Stimulated activated naive B cell treated with anti-CD40 and anti-IgM and Interleukin-4, amounts not matched to agents 10 μg/mL and 1 μg/mL and 100 μg/mL, for 72 hours (primary cell): ENCODE measurements at places on chromosomes 11 and 22.
A peak's percentile ranks its signal among the peaks of the same experiment; 100 is the strongest.

GRCh38 chr11:2300936-2301630 is 635 bp downstream of the C11orf21 start:
- H3K36me3 ChIP-seq: no peaks in the 10 kb centered on the region
- H3K27ac ChIP-seq: peak overlapping the region; percentile 96
- DNase-seq: no peak
- peak overlapping the region; percentile 95 for H3K4me3 ChIP-seq
- peaks cover 39% of the 10 kb centered on the region for H3K4me1 ChIP-seq

DNA sequence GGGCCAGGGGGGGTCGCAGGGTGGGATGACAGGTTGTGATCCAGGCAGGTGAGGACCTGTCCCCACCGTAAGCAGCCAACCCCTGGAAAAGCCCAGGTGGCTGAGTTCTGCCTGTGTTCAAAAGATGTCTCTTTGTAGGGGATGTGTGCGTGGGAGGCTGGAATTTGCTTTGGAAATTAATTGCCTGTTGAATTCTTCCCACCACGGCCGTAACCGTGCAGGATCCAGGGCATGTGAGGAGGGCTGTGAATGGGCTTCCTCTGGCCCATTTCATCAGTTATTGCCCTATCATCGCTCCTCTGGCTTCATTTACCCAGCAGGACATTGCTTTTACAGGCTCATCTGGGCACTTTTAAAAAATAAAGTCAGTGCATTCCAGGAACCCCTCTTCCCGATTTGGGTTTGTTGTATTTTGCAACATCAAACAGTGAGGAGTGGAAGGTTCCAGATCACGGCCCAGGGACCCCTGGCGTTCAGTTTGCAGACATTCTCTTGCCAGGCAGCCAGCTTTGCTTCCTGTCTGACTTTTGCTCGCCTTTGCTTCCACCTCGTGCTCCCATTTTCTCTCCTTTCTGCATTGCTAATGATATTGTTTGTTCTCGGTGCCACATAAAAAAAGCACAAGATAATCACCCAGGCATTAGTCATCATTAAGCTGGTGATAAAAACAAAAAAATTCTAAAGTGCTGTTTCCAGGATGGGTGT is 1306.6 kb downstream of the BRD1 start:
- no peak overlapping the region for H3K27ac ChIP-seq
- DNase-seq: no peak
- H3K27me3 ChIP-seq: peaks cover 7% of the 10 kb centered on the region
- H3K4me1 ChIP-seq: no peaks in the 10 kb centered on the region
- H3K4me3 ChIP-seq: no peak overlapping the region

DNA sequence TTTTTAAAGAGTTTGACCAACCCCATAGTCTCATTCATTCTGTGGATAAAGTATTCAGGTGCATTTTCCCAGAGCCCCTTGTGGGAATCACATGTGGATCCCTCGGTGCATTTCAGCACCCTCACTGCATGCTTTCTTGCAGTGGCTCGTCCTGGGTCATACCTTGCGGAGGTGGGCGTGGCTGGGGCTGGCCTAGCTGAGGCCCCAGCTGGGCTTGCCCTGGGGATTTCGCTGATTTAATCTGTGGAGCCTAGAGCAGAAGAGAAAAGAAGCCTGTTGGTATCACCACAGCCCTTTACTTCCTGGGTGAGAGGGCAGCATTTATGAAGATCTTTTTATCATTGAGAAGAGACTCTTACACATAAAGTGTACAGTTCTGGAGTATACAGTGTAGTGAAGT is 53.1 kb downstream of the FBXO7 start:
- DNase-seq: no peak
- peaks cover 9% of the 10 kb centered on the region for H3K27me3 ChIP-seq
- H3K4me1 ChIP-seq: peaks cover 3% of the 10 kb centered on the region
- no peak overlapping the region for H3K4me3 ChIP-seq
- no peaks in the 10 kb centered on the region for H3K36me3 ChIP-seq

- H3K27ac ChIP-seq: no peak overlapping the region
- peaks cover 9% of the 10 kb centered on the region for H3K36me3 ChIP-seq
- peaks cover 12% of the 10 kb centered on the region for H3K27me3 ChIP-seq
- no peak overlapping the region for H3K4me3 ChIP-seq
- DNase-seq: no peak
These were observed 13.4 kb upstream of the CAPN5 start for GRCh38 chr11:77053217-77054015.

DNA sequence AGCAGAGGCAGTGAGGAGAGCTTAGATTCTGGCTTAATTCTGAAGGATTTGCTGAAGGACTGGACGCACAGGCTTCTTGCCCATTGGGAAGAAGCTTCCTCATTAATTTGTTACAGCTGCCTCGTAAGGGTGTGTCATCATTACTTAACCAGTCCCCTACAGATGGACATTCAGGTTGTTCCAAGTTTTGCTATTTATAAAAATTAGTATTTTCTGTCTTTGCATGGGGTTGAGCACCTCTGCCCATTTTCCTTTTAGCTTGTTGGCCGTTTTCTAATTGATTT is 38.1 kb downstream of the CAPN1 start:
- H3K4me1 ChIP-seq: peaks cover 7% of the 10 kb centered on the region
- H3K36me3 ChIP-seq: peaks cover 5% of the 10 kb centered on the region
- peaks cover 5% of the 10 kb centered on the region for H3K27me3 ChIP-seq
- no peak overlapping the region for H3K27ac ChIP-seq

GRCh38 chr11:99020352-99021225 is at the start of gene CNTN5:
TSS of gene CNTN5 (plus strand) at chr11:99020949.
- no peaks in the 10 kb centered on the region for H3K36me3 ChIP-seq
- peak within 1 kb of the TSS; percentile 68 for H3K4me3 ChIP-seq
- H3K27ac ChIP-seq: no peak within 1 kb of the TSS
- peaks cover 39% of the 10 kb centered on the region for H3K27me3 ChIP-seq

GRCh38 chr22:31626427-31627150 is 35.4 kb downstream of the PISD start:
- no peaks in the 10 kb centered on the region for H3K27me3 ChIP-seq
- peak overlapping the region; percentile 83 for H3K27ac ChIP-seq
- H3K36me3 ChIP-seq: peaks cover 30% of the 10 kb centered on the region
- no peak for DNase-seq

GRCh38 chr11:77139201-77139600 is 11.2 kb downstream of the MYO7A start:
- H3K4me3 ChIP-seq: no peak overlapping the region
- no peak overlapping the region for H3K27ac ChIP-seq
- no peaks in the 10 kb centered on the region for H3K36me3 ChIP-seq

DNA sequence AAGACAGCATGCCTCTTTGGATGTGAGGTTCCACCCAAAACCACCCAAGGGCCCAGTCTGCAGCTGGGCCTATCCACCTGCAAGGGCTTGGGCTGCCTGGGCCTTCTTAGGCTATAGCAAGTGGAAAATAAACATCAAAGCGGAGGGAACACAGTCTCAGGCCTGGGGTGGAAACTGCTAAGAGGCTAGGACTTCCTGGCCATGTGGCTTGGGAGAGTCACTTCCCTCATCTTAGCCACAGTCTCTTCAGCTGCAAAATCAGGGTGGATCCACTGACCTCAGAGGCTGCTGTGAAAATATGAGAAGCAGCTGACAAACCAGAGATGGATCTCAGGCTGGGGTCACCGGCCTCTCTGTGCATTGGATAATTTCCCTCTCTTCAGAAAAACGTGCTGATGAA is 30.6 kb upstream of the TFIP11 start:
- no peaks in the 10 kb centered on the region for H3K27me3 ChIP-seq
- no peak overlapping the region for H3K4me3 ChIP-seq
- H3K36me3 ChIP-seq: peaks cover 28% of the 10 kb centered on the region
- no peak for DNase-seq

GRCh38 chr11:122199661-122200060 is 83.6 kb upstream of the BLID start:
- no peak for DNase-seq
- H3K27ac ChIP-seq: no peak overlapping the region
- no peaks in the 10 kb centered on the region for H3K4me1 ChIP-seq
- H3K36me3 ChIP-seq: no peaks in the 10 kb centered on the region
- H3K27me3 ChIP-seq: peaks cover 32% of the 10 kb centered on the region

GRCh38 chr11:46212720-46213119 is 64.7 kb upstream of the CREB3L1 start:
- no peak overlapping the region for H3K4me3 ChIP-seq
- no peaks in the 10 kb centered on the region for H3K4me1 ChIP-seq
- H3K27me3 ChIP-seq: peaks cover 32% of the 10 kb centered on the region
- H3K36me3 ChIP-seq: no peaks in the 10 kb centered on the region
- no peak overlapping the region for H3K27ac ChIP-seq

DNA sequence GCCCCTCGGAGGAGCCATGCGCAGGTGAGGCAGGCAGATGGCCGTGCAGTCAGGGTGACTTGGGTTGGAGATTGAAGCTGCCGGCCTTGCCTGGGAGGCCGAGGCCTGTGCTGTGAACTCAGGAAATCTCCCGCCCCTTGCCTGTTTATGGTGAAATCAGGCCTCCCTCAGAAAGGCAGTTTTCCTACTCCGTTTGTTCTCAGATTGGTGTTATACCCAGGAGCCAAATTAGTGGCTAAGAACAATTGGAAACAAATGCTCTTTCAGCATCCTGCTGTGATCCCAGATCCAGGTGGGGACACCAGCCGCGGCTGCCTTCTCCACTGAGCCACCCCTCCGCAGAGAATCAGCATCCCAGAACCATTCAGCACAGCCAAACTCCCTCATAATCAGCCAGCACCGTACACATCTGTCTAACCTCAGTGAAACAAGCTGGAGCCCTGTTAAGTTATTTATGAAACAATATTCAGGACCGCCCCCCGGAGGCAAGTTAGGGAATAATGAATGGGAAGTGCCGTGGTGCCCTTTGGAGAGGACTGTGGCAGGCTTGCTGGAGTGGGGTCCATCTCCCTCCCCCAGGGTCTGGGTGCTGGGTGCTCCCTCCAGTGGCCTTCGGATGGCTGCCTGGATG is 60.0 kb downstream of the PKNOX2 start:
- no peak overlapping the region for H3K4me3 ChIP-seq
- no peaks in the 10 kb centered on the region for H3K4me1 ChIP-seq
- no peak for DNase-seq

DNA sequence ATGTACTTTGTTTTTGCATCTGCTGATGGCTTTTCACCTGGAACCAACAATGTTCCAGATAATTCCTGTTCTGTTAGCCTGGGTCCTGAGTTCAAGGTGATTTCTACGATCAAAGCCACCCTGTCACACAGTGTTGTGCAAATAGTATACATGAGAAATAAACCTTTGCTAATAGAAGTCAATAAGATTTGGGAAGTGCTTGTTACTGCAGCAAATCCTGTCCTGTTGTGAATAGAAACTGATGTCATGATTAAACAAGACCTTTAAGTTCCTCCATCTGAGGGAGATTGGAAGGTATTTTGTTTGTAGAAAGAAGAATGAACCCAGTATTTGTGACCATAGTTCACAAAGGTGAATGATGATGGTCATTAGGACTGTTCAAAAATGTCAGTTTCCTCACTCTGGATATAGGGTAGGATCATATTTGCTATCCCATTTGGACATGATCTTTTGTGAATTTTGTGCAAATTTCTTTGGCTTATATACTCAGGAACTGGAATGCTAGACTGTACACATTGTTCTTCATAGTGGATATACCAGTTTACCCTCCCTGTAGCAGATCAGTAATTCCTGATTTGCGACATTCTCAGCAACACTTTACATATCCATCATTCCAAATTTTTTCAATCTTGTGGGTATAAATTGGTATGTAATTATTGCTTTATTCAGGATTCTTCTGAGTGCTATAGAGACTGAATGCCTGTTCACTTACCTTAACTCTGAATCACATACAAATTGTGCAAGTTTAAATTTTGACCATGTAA is 428.5 kb downstream of the METTL15 start:
- no peaks in the 10 kb centered on the region for H3K36me3 ChIP-seq
- no peaks in the 10 kb centered on the region for H3K27me3 ChIP-seq
- H3K4me3 ChIP-seq: no peak overlapping the region
- no peaks in the 10 kb centered on the region for H3K4me1 ChIP-seq
- no peak overlapping the region for H3K27ac ChIP-seq

GRCh38 chr11:6844356-6844755 is 1.1 kb upstream of the OR10A5 start:
- no peak overlapping the region for H3K27ac ChIP-seq
- H3K36me3 ChIP-seq: no peaks in the 10 kb centered on the region
- H3K27me3 ChIP-seq: peaks cover 28% of the 10 kb centered on the region
- DNase-seq: no peak
- H3K4me3 ChIP-seq: no peak overlapping the region

DNA sequence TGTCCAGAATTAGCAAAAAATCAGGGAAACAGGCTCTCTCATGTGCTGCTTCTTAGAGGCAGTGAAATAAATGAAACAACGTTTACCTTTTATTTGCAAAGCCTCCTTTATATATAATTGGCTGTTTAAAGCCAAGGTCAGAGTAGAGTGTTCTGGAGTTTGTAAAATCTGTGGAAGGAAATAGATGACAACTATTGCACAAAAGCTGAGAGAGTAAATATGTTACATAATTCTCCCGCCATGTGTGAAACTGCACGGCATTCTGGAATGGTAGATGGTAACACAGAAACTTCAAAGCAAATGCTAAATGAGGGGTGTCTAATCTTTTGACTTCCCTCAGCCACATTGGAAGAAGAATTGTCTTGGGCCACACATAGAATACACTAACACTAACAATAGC is 51.5 kb upstream of the FGF3 start:
- H3K27ac ChIP-seq: no peak overlapping the region
- peaks cover 4% of the 10 kb centered on the region for H3K36me3 ChIP-seq
- no peaks in the 10 kb centered on the region for H3K4me1 ChIP-seq
- H3K27me3 ChIP-seq: peaks cover 40% of the 10 kb centered on the region
- no peak overlapping the region for H3K4me3 ChIP-seq
- no peak for DNase-seq

- peak overlapping the region; percentile 80 for H3K4me3 ChIP-seq
- DNase-seq: peak; percentile 50
- peaks cover 75% of the 10 kb centered on the region for H3K4me1 ChIP-seq
- peak overlapping the region; percentile 99 for H3K27ac ChIP-seq
- H3K36me3 ChIP-seq: peaks cover 37% of the 10 kb centered on the region
- no peaks in the 10 kb centered on the region for H3K27me3 ChIP-seq
These were observed 838 bp downstream of the FKBP2 start for GRCh38 chr11:64241491-64242374.

- no peak for DNase-seq
- peaks cover 28% of the 10 kb centered on the region for H3K36me3 ChIP-seq
- no peak overlapping the region for H3K4me3 ChIP-seq
- no peaks in the 10 kb centered on the region for H3K27me3 ChIP-seq
These were observed 140.0 kb downstream of the TBC1D22A start for GRCh38 chr22:46902436-46902835.

GRCh38 chr11:64304316-64305072 is 830 bp upstream of the ESRRA start:
- H3K4me1 ChIP-seq: peaks cover 48% of the 10 kb centered on the region
- H3K4me3 ChIP-seq: peak overlapping the region; percentile 92
- H3K36me3 ChIP-seq: peaks cover 13% of the 10 kb centered on the region
- peaks cover 19% of the 10 kb centered on the region for H3K27me3 ChIP-seq
- H3K27ac ChIP-seq: peak overlapping the region; percentile 99
- peak; percentile 86 for DNase-seq

DNA sequence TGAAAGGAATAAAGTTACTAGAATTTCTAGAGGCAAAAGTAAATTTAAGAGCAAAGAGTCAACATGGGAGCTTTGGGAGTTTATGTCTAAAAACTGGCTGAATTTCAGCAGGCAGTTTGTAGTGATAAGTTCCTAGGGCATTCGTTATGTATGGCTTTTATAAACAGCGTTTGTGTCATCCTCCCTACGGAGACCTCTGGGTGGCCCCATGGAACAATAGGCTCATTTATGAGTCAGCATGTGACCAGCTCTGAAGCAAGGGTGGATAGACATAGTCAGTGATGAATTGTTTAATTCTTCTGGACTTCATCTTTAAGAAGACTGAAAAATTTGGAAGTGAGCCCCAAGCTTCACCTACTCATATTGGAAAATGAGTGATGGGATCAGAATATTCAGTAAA is 37.1 kb downstream of the SVIP start:
- no peak for DNase-seq
- no peak overlapping the region for H3K27ac ChIP-seq
- H3K4me1 ChIP-seq: peaks cover 2% of the 10 kb centered on the region
- H3K4me3 ChIP-seq: no peak overlapping the region
- H3K36me3 ChIP-seq: no peaks in the 10 kb centered on the region
- H3K27me3 ChIP-seq: no peaks in the 10 kb centered on the region
